ENCODE measurements at places on chromosomes 2 and 18.
A peak's percentile ranks its signal among the peaks of the same experiment; 100 is the strongest.

DNA sequence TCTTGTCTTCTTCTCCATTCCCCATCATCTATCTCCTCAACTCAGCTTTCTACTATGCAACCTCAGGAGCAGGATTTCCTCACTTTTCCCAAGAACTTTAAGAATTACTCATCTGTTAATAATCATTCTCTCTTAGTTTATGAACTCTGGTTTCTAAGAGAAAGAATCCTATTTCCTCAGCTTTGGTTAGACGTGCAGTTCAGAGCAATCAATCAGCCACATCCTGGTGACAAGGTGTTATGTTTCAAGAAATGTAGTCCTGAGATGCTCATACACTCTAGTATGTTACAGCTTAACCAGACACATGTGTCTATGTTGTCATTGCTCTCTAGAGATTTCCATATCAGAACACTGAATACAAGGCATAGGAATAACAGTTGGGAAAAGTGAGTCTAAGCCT, 277.9 kb downstream of the MBD2 start:
- no peak for DNase-seq

- DNase-seq: no peak
Measured at GRCh38 chr2:188291617-188292347, at the start of gene GULP1. Gene GULP1, plus strand, starts transcription at chr2:188291874. Its CDS starts 185,829 bp downstream, at chr2:188477703.

- no peak for DNase-seq
Measured at GRCh38 chr18:54775686-54776085, 52.6 kb upstream of the RAB27B start.

DNA sequence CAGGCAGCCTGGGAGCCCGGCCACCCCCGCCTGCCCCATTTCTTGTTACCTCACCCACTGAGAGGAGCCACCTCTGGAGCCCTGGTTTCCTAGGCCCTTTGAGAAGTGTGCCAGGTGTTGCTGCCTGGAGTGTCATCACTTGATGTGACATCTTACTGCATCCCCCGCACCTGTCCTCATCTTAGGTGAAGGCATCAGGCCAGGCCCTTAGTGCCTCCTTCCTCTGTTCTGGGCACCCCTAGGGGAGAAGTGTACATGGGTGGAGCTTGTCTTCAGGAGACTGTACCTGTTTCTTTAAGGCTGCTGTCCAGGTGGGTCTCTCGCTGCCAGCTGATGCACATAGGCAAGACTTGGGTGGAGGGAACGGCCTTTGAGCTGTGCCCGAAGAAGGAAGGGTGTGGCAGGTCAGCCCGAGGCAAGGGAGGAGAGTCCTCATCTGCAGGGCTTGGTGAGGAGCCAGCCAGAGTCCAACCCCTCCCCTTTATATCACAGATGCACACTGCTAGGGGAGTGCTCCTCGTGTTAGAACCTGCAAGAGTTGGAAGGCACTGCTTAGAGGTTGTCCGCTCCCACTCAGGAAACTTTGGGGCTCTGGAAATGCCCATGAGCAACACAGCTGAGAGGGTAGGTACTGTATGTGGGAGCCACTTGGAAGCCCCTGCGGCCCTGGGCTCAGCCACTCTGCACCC, 45.9 kb downstream of the NCK2 start:
- no peak for DNase-seq

DNA sequence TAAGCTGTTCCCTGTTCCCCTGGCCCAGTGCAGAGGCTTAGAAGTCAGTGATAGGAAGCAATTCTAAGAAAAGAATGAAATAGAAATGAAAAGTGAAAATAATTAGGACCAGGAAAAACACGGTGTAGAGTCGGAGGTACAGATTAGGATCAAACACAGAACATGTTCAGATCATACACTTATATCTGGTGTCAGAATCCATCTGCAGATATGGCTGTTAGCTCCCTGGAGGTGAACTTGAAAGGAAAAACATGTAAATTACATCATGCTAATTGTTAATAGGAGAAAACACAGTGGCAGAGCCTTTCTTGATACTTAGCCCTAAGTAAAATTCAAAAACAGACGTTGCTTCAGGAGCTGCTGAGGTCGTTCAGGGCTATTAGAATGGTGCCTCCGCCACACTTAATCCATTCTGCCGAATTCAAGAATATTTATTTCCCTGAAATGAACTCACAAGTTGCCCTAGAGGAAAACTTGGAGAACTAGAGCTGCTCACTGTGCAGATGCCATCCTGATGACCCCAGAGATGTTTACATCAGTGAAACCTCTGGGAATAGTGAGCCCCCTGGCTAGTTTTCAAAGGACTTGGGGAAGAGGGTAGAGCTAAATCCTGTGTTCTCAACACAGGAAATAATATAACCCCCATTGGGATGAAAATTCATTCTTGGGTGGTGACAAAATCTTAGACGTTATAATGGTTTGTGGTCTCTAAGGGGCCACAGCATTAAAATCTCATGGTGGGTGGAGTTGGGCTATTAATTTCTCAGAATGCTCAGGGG, 27.5 kb downstream of the LPIN1 start:
- DNase-seq: no peak

- DNase-seq: no peak
Measured at GRCh38 chr2:230981704-230982103, 14.2 kb upstream of the SPATA3 start.

DNA sequence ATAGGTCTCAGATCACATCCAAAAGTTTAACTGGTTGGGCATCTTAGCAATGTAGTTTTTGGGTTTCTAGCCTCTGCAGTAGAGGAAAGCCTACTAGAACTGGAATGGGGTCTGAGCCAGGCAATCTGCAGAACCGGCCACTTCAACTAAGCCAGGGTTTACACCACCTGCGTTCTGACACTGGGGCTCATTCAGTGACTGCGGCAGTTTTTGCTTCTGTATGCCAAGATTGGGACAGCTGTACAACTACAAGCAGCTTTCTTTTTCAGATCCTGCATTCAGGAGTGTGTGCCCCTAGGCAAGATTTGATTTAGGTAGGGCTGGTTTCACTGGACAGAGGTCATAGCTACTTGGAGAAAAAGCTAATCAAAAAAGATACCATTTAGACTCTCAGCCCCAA, 43.7 kb upstream of the IGFBP5 start:
- DNase-seq: no peak

GRCh38 chr2:182585430-182585829, 130.6 kb upstream of the DNAJC10 start:
- DNase-seq: no peak

DNA sequence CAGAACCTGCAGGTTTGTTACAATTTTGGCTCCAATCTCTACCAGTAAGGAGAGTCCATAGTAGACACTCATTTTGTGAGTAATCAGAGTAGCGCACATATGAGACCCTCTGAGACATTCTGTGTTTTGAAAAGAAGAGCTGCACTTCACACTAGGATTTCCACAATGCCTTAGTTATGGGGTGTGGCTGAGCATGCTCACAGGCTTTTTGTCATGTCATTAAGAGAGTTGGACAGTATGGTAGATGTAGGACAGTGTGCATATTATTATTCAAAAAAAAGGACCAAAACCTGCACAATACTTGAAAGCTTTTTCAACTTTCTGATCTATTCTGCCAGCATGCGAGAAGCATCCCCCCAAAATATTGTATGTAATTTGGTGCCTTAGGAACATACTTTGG, 24.9 kb upstream of the TRIM43B start:
- DNase-seq: no peak

GRCh38 chr2:141068053-141068682, 1062.6 kb downstream of the LRP1B start:
- no peak for DNase-seq

- DNase-seq: no peak
Measured at GRCh38 chr2:212941361-212941760, 210.1 kb downstream of the IKZF2 start.

- DNase-seq: no peak
Measured at GRCh38 chr18:27887287-27887686, 289.6 kb downstream of the CDH2 start.

DNA sequence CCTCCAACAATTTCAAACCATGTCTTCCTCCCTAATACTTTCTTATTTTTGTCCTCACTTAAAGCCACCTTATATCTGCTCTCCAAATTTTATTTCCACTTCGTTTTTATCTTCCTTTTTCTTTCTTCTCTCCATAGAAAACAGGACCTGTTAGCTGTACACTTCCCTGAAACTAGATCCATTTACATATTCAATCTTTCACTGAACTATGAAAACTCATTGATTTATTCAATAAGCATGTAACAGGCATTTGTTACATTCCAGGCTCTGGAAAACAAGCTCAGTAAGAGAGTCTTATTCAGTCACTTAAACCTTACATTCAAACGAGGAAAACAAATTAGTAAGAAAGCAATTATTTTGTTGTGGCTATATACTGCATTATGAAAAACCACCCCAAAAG, 1225.3 kb downstream of the SUCLG1 start:
- no peak for DNase-seq

DNA sequence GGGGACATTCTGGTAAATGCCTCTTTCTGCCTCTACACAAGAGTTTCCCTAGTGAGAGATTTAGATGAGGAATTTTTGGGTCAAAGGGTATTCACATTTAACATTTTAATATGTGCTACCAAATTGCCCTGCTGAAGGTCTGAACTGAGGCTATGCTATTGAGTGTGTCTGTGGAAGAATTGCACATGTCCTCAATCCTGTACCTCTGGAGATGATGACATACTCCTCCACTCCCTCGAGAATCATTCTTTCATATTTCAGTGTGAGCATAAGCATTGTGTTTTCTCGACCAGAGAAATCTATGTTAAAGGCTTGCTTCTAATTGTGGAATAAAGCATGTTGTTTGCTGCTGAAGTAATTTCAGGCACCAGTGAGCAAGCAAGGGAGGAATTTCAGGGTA, 110.5 kb downstream of the TSN start:
- DNase-seq: no peak

- DNase-seq: no peak
Measured at GRCh38 chr2:99607454-99607853, 117.6 kb upstream of the REV1 start.

GRCh38 chr2:133824869-133825268, 256.6 kb upstream of the NCKAP5 start:
- DNase-seq: no peak

GRCh38 chr2:61993422-61994024, 88.0 kb downstream of the COMMD1 start:
- DNase-seq: peak; percentile 38

DNA sequence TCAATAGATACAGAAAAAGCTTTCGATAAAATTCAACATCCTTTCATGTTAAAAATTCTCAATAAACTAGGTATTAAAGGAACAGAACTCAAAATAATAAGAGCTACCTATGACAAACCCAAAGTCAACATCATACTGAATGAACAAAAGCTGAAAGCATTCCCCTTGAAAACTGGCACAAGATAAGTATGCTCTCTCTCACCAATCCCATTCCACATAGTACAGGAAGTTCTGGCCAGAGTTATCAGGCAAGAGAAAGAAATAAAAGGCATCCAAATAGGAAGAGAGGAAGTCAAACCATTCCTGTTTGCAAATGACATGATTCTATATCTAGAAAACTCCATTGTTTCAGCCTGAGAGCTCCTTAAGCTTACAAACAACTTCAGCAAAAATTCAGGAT, 1145.8 kb upstream of the DDX18 start:
- peak; percentile 12 for DNase-seq

DNA sequence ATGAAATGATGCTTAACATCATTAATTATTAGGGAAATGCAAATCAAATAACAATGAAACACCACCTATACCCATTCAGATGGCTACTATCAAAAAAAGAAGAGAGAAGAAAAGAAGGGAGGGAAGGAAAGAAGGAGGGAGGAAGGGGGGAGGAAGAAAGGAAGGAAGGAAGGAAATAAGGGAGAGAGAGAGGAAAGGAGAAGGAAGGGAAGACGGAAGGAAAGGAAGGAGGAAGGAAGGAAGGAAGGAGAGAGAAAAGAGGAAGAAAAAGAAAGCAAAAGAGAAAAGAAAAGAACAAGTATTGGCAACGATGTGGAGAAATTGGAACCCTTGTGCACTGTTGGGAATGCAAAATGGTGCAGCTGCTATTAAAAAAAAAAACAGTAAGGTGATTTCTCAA, 363.3 kb downstream of the TNS1 start:
- no peak for DNase-seq

DNA sequence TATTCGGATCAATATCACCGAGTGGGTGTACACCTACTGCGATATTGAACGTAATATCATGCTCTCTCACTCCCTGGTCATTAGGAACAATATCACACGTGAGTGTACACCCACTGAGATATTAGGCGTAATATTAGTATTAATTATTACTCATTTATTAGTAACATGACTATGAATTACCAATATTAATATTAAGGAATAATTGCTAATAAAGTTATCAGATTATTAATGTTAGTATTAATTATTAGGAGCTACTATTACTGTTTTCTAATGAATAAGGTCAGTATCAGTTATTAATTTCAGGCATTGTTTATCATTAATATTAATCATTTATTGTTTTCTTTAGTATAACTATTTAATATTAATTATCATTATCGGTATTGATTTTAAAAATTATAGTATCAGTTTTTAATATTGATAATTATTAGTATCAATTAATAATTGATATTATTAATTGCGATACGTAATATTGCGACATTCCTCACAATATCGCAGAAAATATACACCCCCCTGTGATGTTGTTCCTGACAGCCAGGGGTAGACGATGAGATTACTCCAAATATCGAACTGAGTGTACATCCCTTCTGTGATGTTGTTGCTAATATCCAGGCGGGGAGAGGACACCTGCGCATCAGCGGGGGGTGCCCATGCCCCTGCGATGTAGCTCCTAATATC, 84.2 kb downstream of the DAPL1 start:
- no peak for DNase-seq

GRCh38 chr18:28834889-28835288, 658.0 kb upstream of the CDH2 start:
- DNase-seq: peak; percentile 43

DNA sequence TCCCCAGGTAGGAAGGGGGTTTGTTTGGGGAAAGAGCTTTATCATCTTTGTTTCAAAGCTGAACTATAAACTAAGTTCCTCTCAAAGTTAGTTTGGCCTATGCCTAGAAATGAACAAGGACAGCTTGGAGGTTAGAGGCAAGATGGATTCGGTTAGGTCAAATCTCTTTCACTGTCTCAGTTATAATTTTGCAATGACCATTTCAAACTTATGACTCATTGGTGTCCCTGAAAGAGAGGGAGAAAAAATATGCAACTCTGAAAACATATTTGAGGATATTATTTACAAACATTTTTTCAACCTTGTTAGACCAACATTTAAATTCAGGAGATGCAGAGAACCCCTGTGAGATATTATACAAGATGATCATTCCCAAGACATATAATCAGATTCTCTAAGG, 95.7 kb downstream of the EFEMP1 start:
- no peak for DNase-seq
